ENCODE measurements at places on chromosomes 6 and 20.

DNA sequence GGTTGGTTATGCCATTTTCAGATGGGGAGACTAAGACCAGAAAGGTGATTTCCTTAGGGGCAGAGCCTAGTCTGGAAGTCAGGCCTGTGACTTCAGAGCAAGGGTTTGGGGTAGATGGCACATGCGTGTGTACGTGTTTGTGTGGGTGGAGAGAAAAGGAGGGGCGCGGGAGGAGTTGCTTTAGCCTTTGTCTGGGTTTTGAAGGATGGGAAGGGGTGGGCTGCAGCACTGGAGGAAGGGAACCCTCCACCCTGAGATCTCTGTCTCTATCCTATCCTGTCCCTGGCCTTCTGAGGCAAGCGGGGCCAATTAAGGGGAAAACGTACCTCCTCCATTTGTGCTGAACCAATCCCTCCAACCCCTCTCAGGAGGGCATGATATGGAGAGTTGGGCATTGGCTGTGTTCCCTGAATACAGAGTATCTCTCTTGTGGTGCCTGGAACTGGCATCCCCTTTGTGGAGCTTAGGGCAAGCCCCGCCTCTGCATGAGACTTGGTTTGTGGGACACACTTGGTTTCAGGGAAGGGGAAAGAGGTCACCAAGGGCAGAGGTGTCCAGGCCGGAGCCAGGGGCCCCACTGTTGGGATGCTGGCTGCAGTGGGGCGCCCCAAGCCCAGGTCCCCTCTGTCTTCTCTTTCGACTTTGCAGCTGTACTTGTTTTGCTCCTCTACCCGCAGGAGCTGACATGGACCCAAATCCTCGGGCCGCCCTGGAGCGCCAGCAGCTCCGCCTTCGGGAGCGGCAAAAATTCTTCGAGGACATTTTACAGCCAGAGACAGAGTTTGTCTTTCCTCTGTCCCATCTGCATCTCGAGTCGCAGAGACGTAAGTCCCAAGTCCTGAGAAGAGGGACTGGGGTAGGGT is at the start of gene DBNDD2:
Gene DBNDD2 (plus strand): TSS at position 507 of the 863 bp plus-strand sequence. CDS start 179 bp downstream, at position 686.
- no peak for DNase-seq

- DNase-seq = no peak
Observed at GRCh38 chr6:88619951-88620350, 343.5 kb downstream of the RNGTT start.

DNA sequence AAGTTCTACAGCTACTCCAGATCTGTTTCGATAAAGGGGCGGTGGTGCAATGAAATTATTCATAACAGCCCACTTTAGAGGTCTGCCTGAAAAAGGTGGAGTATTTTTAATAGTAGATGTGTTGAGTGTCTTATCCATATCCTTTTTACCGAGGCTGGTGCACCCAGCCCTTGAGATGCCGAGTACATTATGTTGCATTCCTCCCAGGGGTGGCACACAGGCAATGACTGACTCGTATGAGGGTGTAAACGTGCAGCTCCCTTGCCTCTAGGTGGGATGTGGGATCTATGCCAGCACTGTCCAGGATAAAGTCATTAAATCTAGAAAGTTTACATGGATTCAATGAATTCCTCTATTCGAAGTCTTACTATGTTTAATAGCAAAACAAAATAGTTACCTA is 355.6 kb downstream of the PLCB1 start:
- DNase-seq = no peak

DNA sequence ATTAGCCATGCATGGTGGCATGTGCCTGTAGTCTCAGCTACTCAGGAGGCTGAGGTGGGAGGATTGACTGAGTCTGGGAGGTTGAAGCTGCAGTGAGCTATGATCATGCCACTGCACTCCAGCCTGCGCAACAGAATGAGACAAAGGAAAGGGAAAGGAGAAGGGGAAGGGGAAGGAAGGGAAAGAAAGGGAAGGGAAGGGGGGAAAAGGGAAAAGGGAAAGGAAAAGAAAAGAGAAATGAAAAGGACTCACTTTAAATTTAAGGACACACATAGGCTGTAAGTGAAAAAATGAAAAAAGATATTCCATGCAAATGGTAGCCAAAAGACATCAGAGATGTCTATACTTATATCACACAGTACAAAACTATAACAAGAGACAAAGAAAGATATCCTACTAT is 74.2 kb downstream of the COL21A1 start:
- no peak for DNase-seq

GRCh38 chr6:24606200-24606930 is 39.6 kb downstream of the KIAA0319 start:
- no peak for DNase-seq

- DNase-seq = no peak
Observed at GRCh38 chr6:145502416-145502815, 232.9 kb downstream of the EPM2A start.

DNA sequence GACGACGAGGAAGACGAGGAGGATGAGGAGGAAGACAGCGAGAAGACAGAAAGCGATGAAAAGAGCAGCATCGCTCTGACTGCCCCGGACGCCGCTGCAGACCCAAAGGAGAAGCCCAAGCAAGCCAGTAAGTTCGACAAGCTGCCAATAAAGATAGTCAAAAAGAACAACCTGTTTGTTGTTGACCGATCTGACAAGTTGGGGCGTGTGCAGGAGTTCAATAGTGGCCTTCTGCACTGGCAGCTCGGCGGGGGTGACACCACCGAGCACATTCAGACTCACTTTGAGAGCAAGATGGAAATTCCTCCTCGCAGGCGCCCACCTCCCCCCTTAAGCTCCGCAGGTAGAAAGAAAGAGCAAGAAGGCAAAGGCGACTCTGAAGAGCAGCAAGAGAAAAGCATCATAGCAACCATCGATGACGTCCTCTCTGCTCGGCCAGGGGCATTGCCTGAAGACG is 116.9 kb downstream of the TMEM242 start:
- DNase-seq = no peak

DNA sequence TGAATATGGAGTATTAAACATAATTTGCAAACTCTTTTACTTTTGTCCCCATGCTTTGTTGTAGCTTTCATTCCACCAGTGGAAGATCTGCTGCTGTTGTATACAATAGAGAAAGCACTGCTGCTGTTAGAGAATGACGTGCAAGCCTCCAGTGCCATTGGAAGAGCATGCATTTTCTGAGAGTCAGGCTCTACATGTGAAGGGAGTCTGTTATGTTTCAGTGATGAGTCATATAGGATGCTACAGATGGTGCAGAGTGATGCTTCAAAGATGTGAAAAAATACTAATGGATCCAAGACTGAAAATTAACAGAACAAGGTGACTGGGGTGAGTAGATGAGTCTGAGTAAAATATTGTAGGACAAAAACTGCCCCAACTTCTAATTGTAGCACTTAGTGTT is 22.4 kb upstream of the BACH2 start:
- DNase-seq = no peak

Data from NCI-H2081 (cell line).